Stimulated activated CD8-positive, alpha-beta memory T cell treated with anti-CD3 and anti-CD28 coated beads, Interleukin-4, amount 100 ng/mL, for 4 hours (primary cell): ENCODE measurements at places on chromosomes 6 and 20.

- no peak for DNase-seq
Measured at GRCh38 chr6:43077333-43077809, 1.3 kb downstream of the PTK7 start.

DNA sequence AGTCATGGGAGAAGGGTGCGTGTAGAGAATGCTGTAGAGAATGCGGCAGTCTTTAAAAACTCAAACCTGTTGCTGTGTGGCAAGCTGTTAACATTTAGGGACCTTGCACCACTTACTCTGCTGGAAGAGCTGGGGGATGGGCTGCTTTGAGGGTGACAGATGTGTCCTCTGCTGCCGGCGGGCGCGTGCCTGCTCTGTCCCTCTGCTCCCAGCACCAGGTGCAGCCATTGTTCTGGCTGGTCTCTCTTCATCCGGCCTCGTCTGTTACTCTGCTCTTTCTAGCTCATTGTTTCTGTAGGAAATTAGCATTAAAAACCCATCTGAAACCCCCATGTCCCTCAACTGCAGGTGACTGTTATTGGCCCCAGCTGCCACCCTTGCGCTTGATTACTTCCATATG is 78.5 kb downstream of the CBFA2T2 start:
- DNase-seq, result no peak

- DNase-seq, result no peak
Measured at GRCh38 chr6:32819729-32820128, 2.9 kb upstream of the HLA-DOB start.

- DNase-seq, result no peak
Measured at GRCh38 chr6:15596186-15596896, 66.5 kb downstream of the DTNBP1 start.

DNA sequence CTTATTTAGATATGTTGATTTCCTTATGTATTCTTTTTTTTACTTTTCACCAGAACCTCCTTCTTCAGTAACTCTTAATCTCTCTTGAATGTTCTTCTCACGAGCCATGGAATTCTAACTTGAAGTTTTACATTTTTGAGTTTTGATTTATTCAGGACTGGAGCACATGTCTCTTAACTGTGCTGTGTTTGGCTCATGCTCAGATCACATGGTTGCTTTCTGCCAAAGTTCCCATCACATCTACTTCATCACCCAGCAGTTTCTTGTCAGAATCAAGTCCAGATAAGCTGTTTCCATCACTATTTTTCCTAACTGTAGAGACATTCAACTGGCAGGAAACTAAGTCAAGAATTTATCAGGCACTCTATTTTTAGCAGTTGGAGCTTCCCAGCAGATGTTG is 31.7 kb downstream of the SLC35A1 start:
- DNase-seq, result no peak

GRCh38 chr6:90003069-90003795 is 109.0 kb downstream of the GJA10 start:
- no peak for DNase-seq

DNA sequence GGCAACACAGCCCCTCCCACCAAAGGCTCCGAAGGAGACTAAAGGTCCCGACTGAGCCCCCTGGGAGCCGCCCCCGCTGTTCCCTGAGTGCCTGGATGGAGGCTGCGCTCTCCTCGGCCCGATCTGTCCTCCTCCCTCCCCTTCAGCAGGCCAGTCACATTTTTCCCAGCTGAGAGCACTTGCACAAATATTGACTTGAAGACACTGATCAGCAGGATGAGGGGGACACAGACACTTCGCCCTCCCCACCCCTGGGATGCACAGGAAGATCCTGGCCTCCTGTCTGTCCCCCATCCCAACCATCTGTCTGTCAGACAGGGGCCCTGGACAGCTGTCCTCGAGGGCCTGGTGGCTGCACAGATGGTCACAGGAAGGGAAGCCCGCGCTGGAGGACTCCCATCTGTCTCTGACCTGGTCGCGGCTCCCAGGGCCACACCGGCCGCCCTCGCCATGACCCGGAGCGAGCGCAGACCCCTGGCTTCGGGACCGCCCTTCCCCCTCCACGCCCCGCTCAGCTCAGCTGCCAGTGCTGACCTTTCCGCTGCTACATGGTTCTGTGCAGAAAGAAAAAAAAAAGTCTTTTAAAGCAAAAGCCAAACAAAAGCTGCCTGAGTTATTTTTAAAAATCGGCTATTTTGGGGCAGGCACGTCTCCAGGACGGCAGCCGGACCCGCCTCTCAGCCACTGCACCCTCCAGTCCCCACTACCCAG is 11.1 kb downstream of the LAMA5 start:
- DNase-seq, result no peak

- no peak for DNase-seq
Measured at GRCh38 chr6:148295261-148295887, 47.3 kb upstream of the SASH1 start.

GRCh38 chr6:40788661-40789655 is 201.8 kb upstream of the LRFN2 start:
- no peak for DNase-seq

- no peak for DNase-seq
Measured at GRCh38 chr20:59217794-59218280, 54.2 kb downstream of the ZNF831 start.
